Effector memory CD8-positive, alpha-beta T cell (primary cell): ENCODE measurements at places on chromosomes 3 and 15.

- peaks cover 10% of the 10 kb centered on the region for H3K27me3 ChIP-seq
- H3K4me3 ChIP-seq, result no peak overlapping the region
- no peaks in the 10 kb centered on the region for H3K4me1 ChIP-seq
- no peaks in the 10 kb centered on the region for H3K36me3 ChIP-seq
These were observed 292.3 kb upstream of the STT3B start for GRCh38 chr3:31240466-31240865.

- no peaks in the 10 kb centered on the region for H3K27me3 ChIP-seq
- peaks cover 60% of the 10 kb centered on the region for H3K4me1 ChIP-seq
- H3K36me3 ChIP-seq, result no peaks in the 10 kb centered on the region
These were observed 50.4 kb downstream of the TCF12 start for GRCh38 chr15:56968821-56969220.

DNA sequence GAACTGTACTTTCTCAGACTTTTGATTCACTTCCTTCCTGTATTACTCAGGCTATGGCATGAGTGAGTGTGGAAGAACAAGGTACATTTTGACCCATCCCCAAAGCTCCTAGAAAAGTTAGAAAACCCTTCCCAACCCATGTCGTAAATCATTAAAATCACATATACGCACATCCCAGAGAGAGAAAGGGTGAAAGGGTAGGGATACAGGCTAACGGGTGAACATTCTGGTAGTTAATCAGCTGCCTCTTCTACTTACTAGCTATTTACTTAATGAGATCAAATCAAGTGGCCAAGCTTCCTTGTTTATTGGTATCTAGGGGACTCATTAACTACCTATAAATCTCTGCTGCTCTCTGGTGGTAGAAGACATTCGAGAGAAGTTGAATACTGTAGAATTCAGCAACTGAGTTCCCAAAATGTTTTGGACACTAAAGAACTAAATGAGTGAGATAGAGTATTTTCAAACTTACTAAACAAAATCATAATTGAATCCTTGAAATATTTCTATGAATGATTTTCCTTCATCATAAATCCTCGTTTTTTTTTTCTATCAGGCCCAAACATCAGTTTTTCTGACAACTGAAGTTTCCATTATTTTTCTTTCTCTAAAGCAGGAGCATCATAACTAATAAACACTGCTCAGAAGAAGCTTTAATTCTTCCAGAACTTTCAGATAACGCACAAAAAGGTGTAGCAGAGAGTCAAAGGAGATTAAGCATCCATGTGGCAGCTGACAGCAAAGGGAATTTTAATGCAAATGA, 124.2 kb downstream of the IMPG2 start:
- no peaks in the 10 kb centered on the region for H3K4me1 ChIP-seq
- H3K27ac ChIP-seq, result no peak overlapping the region
- H3K27me3 ChIP-seq, result peaks cover 25% of the 10 kb centered on the region
- no peak overlapping the region for H3K4me3 ChIP-seq

- no peak overlapping the region for H3K4me3 ChIP-seq
- no peaks in the 10 kb centered on the region for H3K27me3 ChIP-seq
- no peaks in the 10 kb centered on the region for H3K36me3 ChIP-seq
- DNase-seq, result no peak
These were observed 196.5 kb downstream of the UBE3A start for GRCh38 chr15:25242166-25242879.

GRCh38 chr3:123286308-123287023, 84.7 kb downstream of the SEC22A start:
- H3K4me3 ChIP-seq, result no peak overlapping the region
- peaks cover 15% of the 10 kb centered on the region for H3K27me3 ChIP-seq
- no peak for DNase-seq
- no peak overlapping the region for H3K27ac ChIP-seq
- no peaks in the 10 kb centered on the region for H3K4me1 ChIP-seq
- no peaks in the 10 kb centered on the region for H3K36me3 ChIP-seq

DNA sequence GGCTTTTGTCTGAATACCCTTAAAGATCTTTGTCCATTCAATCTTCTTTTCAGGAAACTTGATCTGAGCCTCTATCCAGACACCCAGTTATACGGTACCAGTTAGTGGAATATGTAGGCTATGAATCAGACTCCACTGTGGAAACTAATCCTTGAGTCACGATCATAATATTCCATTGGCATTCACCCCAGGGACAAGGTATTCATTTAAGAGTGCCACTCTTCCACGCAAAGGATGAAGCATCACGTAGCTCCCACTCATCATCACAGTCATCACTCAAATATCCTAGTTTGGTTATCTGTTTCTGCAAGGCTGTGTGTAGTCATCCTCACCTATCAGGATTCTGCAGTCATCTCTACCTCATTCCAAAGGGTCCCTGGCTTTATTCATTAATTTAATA, 85.6 kb downstream of the NEDD4 start:
- H3K4me3 ChIP-seq, result no peak overlapping the region
- no peaks in the 10 kb centered on the region for H3K27me3 ChIP-seq
- no peaks in the 10 kb centered on the region for H3K4me1 ChIP-seq
- no peak for DNase-seq
- H3K27ac ChIP-seq, result no peak overlapping the region

GRCh38 chr3:101823525-101823924, 25.8 kb upstream of the NFKBIZ start:
- H3K36me3 ChIP-seq, result peaks cover 29% of the 10 kb centered on the region
- H3K27ac ChIP-seq, result peak overlapping the region; percentile 84
- no peaks in the 10 kb centered on the region for H3K27me3 ChIP-seq
- no peak overlapping the region for H3K4me3 ChIP-seq
- no peak for DNase-seq

DNA sequence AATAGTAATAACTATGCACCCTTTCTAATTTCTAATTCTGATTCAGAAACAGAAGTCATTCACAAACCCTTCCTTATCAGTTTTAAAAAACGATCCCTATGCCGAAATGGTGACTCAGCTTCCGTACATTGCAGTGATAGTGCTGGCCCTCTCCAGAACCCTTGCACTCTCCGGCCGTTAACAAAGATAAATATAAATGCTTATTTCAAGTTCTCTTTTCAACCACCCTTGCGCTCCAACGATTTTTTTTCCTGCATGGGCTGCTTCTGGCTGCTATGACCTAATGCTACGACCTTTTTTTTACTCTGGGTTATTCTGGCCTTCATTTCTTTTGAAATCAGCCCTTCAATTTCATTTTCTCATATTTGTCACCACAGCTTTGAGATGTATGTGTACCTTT, 646.2 kb downstream of the NTRK3 start:
- DNase-seq, result no peak
- no peaks in the 10 kb centered on the region for H3K4me1 ChIP-seq
- no peak overlapping the region for H3K27ac ChIP-seq
- H3K27me3 ChIP-seq, result peaks cover 24% of the 10 kb centered on the region

DNA sequence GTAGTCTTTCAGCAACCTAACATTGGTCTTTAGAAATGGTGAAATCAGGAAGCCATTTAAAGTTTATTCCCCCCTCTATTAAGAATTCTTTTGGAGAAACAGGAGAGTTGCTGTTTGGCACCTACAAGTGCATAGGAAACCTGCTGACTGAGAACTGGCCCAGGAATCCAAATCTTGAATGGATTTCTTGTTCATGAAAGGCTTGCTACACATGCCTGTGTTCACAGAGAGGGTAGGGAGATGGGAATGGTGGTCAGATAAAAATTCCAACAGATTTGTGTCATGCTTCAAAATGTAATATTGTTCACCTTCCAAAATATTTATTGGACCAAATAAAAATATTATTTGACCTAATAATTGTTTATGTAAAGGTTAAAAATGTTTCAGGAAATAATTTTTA, 24.2 kb upstream of the ZPLD1 start:
- no peak overlapping the region for H3K27ac ChIP-seq
- no peaks in the 10 kb centered on the region for H3K27me3 ChIP-seq
- peaks cover 5% of the 10 kb centered on the region for H3K4me1 ChIP-seq

DNA sequence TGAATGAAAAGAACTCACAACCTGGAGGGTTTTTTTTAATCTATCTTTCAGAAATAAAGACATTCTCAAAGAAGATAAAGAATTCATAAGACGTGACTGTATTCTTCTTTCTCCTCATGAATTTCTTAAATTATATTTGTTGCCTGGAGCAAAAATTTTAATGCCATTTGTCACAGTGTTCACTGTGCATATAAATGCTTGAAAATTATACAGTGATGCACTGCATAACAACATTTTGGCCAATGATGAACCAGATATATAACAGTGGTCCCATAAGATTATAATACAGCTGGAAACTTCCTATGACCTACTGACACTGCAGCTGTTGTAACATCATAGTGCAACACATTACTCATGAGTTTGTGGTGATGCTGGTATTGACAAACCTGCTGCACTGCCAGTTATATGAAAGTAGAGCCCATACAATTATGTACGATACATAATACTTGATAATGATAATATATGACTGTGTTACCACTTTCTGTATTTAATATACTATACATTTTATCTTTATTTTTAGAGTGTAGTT, 67.3 kb downstream of the P2RY1 start:
- no peak overlapping the region for H3K4me3 ChIP-seq
- H3K36me3 ChIP-seq, result no peaks in the 10 kb centered on the region

- H3K4me3 ChIP-seq, result no peak overlapping the region
- H3K36me3 ChIP-seq, result no peaks in the 10 kb centered on the region
- no peak for DNase-seq
- no peaks in the 10 kb centered on the region for H3K27me3 ChIP-seq
These were observed 86.2 kb downstream of the GABRB3 start for GRCh38 chr15:26686547-26687187.

DNA sequence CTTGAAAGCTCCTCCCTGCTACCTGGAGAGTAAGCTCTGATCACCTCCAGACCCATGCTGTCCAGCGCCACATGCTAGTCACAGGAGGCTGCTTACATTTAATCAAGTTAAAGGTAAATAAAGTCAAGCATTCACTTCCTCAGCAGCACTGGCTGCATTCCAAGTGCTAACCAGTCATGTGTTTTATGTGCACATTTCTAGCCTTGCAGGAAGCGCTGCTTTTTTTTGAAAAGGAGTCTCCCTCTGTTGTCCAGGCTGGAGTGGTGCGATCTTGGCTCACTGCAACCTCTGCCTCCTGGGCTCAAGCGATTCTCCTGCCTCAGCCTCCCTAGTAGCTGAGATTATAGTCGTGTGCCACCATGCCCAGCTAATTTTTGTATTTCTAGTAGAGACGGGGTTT, 279.2 kb downstream of the GABRG3 start:
- H3K27ac ChIP-seq, result no peak overlapping the region
- DNase-seq, result no peak
- H3K4me1 ChIP-seq, result no peaks in the 10 kb centered on the region
- H3K27me3 ChIP-seq, result no peaks in the 10 kb centered on the region
- H3K4me3 ChIP-seq, result no peak overlapping the region
- no peaks in the 10 kb centered on the region for H3K36me3 ChIP-seq

- peaks cover 47% of the 10 kb centered on the region for H3K4me1 ChIP-seq
- peaks cover 14% of the 10 kb centered on the region for H3K36me3 ChIP-seq
- peak overlapping the region; percentile 94 for H3K4me3 ChIP-seq
- DNase-seq, result no peak
- peak overlapping the region; percentile 97 for H3K27ac ChIP-seq
These were observed 3.4 kb downstream of the VILL start for GRCh38 chr3:37993820-37994638.

- H3K36me3 ChIP-seq, result no peaks in the 10 kb centered on the region
- H3K27me3 ChIP-seq, result peaks cover 17% of the 10 kb centered on the region
- DNase-seq, result no peak
- H3K27ac ChIP-seq, result no peak overlapping the region
These were observed 82.1 kb downstream of the DUT start for GRCh38 chr15:48413304-48413703.

DNA sequence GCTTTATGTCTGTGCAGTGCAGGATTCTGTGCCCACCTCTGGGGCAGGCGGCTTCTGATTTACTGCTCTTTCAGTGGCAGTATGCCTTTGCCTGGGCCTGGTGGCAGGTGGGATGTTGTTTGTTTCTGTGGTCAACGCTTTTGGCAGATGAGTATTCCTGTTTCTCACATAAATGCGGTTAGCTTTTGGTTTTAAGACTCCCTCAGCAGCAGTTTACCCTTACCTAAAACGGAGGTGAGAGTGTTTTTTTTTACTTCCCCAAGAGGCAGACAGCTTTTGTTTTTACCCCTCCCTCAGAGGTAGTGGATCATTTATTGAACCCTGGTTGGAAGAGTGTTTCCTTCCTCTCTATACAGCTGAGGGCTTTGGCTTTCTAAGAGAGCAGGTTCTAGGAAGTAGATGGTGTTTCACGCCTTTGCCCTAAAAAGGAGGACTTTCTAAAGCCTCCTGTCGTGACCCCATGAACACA, 134.1 kb upstream of the PLSCR5 start:
- no peak overlapping the region for H3K27ac ChIP-seq
- peak overlapping the region; percentile 8 for H3K4me3 ChIP-seq
- no peaks in the 10 kb centered on the region for H3K27me3 ChIP-seq
- peak; percentile 7 for DNase-seq

GRCh38 chr3:42709621-42710020, 7.0 kb upstream of the HHATL start:
- no peaks in the 10 kb centered on the region for H3K4me1 ChIP-seq
- no peak overlapping the region for H3K4me3 ChIP-seq
- peaks cover 34% of the 10 kb centered on the region for H3K27me3 ChIP-seq
- H3K27ac ChIP-seq, result no peak overlapping the region
- DNase-seq, result no peak

DNA sequence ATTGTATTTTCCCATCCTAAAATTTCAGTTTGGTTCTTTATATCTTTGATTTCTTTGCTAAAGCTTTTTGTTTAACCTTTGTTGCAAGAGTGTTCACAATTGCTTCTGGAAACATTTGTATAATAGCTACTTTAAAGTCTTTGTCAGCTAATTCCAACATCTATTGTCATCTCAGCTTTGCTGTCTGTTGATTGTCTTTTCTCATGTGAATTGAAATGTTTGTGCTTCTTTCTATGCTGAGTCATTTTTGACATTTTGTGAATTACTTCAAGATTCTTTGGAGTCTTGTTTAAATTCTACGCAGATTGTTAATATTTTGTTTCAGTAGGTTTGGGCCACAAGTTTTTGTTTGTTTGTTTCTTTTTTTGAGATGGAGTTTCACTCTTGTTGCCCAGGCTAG, 73.2 kb downstream of the SUCNR1 start:
- no peak overlapping the region for H3K4me3 ChIP-seq
- peaks cover 33% of the 10 kb centered on the region for H3K27me3 ChIP-seq
- H3K36me3 ChIP-seq, result no peaks in the 10 kb centered on the region
- no peak for DNase-seq
- H3K4me1 ChIP-seq, result no peaks in the 10 kb centered on the region

DNA sequence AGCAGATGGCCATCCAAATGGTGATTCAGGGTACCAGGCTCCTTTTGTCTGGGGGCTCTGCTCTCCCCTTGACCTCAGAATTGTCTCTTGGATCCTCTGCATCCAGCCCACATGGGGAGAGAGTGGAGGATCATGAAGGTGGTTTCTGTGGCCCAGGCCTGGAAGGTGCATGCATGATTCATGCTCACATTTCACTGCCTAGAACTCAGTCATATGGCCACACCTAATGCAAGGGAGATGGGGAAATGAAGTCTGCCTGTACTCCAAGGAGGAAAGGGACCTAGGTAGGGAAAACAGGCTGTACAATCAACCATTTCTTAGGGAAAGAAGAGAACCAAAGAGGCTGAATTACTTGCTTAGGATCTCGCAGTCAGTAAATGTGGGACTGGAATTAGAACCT, 15.1 kb downstream of the HRG start:
- no peak overlapping the region for H3K27ac ChIP-seq
- H3K4me3 ChIP-seq, result no peak overlapping the region
- H3K27me3 ChIP-seq, result peaks cover 67% of the 10 kb centered on the region
- no peaks in the 10 kb centered on the region for H3K36me3 ChIP-seq

GRCh38 chr3:185852635-185853034, 27.8 kb upstream of the IGF2BP2 start:
- no peaks in the 10 kb centered on the region for H3K4me1 ChIP-seq
- peaks cover 18% of the 10 kb centered on the region for H3K27me3 ChIP-seq

- DNase-seq, result no peak
- H3K36me3 ChIP-seq, result no peaks in the 10 kb centered on the region
- no peak overlapping the region for H3K4me3 ChIP-seq
- no peak overlapping the region for H3K27ac ChIP-seq
- no peaks in the 10 kb centered on the region for H3K4me1 ChIP-seq
These were observed 370.1 kb downstream of the NR2F2 start for GRCh38 chr15:96700555-96700954.
